Muscle of arm (tissue), 14 donors: ENCODE measurements at places on chromosomes 1 and 21. TPM values are rescaled to one million over a fixed set of nuclear protein-coding genes. Genes with fewer than 3 reads are reported as not detected.

DNA sequence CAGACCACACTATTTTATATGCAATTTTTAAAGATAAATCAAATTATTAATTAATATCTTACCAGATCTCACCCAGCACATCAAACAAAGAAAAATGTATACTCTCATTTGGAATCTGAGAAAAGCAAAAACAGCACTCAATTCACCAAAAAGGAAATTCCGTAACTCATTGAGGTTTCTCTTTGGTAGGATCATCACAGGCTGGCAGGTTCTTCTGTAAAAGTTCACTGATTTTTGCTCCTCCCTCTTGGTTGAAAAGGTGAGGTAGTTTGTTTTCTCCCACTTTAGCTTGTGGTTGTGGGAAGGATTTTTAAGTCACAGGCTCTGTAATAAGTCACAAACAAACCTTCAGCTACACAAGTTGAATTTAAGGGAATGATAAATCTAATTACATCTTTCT is at the start of gene LIPI:
TSS of gene LIPI (minus strand) at position 218 of the 400 bp plus-strand sequence. CDS start at position 108, 110 bp downstream.
- DNase-seq = no peak

GRCh38 chr1:107820801-107821200 is 144.2 kb downstream of the VAV3 start:
- no peak for DNase-seq

DNA sequence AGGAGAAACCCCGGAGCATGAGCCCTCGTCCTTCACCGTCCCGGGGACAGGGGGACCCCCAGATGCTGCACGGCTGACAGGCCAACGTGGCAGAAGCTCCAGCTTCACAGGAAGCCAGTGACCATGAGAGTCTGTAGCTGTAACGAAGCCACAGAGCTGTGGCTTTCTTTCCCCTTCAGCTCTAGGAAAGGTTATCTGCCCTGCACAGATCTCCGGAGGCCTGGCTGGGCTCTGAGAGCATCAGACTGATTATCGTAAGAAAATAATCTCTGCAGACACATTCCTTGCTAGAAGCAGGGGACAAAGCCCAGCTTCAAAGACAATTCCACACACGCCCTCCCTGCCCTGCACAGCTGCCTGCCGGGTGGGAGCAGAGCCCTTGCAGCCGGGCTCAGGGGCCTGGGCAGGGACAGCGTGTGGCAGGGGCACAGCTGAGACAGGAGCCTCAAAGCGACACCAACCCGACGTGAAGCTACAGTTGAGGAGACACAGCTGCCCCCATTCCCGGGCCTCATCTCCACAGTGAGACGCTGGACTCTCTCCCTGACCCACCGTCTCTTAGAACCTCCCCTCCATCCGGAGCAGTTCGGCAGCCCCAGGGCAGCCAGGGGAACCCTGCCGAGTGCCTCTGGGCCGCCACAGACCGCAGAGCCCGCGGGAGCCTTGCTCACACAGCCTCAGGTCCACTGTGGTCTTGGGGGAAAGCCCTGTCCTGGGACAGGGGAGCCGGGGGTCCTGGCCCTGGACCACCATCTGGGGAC is 30.6 kb downstream of the POFUT2 start:
- DNase-seq = no peak

DNA sequence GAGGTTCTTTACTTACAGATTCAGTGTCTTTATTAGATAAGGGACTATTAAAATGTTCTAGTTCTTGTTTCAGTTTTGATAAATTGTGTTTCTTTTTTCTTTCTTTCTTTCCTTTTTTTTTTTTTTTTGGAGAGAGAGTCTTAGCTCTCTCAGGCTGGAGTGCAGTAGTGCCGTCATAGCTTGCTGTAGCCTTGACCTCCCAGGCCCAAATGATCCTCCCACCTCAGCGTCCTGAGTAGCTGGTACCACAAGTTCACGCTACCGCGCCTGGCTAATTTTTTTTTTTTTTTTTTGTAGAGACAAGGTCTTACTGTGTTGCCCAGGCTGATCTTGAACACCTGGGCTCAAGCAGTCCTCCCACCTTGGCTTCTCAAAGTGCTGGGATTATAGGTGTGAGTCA is 76.6 kb downstream of the TMEM200B start:
- DNase-seq = no peak

- no peak for DNase-seq
Measured at GRCh38 chr21:23977971-23978370, 1629.3 kb downstream of the MRPL39 start.

The LCE1B gene
- not detected for polyA plus RNA-seq

- no peak for DNase-seq
Measured at GRCh38 chr1:184757891-184758290, 3.2 kb upstream of the EDEM3 start.

GRCh38 chr1:192967211-192967877 is 91.8 kb downstream of the UCHL5 start:
- DNase-seq = no peak

DNA sequence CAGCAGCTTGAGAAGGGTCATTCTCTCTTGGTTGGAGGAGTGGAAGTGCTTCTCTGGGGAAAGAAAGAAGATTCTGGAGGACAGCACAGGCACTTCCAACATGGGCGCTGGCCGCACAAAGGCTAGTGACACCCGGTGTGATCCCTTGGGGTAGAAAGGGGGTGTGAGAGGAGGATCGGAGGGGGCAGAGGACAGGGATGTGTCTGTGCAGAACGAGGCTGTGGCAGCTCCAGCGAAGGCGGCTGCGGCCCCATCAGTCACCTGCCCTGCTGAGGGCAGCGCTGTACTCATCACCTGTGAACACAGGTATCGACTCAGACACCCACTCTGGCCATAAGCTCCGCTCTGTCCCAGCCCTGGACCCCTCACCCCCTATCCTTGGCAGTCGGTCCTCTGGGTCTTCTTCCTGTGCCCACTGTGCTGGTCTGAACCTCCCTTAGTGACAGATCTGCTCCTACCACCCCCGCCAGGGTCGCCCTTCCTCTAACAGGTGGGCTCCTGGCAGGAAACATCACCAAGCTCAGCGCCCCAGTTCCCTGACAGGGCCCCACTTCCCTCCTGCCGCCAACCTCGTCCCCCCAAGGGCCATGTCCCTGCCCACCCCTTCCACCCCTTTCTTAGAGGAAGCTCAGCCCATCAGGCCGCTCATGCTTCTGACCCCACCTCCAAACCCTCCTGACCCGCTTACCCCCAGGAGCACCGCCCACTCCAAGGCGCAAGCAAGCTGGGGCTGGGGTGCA is 20.1 kb downstream of the TP73 start:
- DNase-seq = no peak

DNA sequence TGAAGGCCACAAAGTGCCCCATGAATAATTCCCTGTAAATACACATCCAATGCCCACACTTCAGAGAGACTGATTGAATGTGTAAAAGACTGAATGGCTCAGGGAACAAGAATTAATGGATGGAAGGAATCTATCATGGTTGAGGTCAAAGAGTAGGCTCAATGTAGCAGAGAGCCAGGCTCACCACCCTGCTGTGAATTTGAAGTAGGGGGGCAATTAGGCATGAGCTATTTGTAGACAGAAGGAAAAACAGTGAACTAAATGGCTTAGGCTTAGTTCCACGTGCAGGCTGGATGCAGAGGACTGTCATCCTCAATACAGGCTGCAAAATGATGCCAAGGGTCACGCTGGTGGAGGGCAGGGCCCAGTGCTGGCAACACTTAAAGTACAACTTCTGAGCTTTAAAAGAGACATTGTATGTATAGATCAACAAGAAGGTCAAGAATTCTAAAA is 22.9 kb upstream of the IGSF3 start:
- DNase-seq = no peak

- DNase-seq = no peak
Measured at GRCh38 chr1:41370756-41371420, 9.7 kb downstream of the FOXO6 start.

- no peak for DNase-seq
Measured at GRCh38 chr1:221839321-221839720, 97.4 kb upstream of the DUSP10 start.

DNA sequence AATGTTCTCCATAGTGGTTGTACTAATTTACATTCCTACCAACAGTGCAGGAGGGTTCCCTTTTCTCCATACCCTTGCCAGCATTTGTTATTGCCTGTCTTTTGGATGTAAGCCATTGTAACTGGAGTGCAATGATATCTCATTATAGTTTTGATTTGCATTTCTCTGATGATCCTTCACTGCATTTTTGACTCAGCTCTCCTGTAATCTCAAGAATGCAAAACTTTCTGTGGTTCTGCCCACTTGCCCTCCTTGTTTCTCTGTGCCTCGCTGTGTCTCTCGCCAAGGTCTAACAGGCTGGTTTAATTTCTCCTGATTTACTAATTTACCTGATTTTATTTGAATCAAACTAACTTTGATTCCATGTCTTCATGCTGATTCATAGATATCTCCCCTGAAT is 407.9 kb downstream of the ZP4 start:
- no peak for DNase-seq

- DNase-seq = no peak
Measured at GRCh38 chr1:240098534-240098933, 6.9 kb downstream of the FMN2 start.
